Neuronal stem cell (in vitro differentiated cells): ENCODE measurements at places on chromosomes 13 and 19.

DNA sequence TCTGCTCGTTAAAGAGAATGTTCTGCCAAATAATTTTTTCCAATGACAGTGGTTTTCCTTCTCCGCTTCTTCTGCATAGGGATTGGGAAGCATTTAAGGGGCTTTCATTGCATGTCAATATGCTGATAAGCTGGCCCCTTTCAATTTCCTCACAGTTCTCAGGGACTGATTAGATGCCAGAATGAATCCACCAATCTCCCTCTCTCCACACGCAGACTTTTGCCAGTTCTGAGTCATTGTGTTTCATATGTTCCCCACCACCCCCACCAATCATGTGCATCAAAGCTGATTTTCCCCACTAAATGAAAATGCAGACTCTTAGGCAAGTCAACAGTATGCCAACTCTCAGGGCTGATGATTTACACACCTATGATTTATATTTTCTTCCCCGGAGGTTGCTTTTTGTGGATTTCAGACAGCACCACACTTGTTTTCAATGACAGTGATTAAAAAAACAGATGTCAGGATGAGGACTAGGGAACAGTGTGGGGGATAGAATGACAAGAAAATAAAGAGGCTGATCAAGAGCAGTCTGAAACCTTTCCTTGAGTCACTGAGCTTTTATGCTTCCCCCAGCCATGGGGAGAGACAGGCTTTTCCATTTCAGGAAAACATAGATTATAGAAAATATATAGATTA lies 47.9 kb upstream of the C13orf42 start:
- DNase-seq, result no peak

- no peak for DNase-seq
Observed at GRCh38 chr13:50463719-50464118, 379.8 kb downstream of the DLEU7 start.

GRCh38 chr13:49064476-49064875 lies 88.8 kb downstream of the FNDC3A start:
- no peak for DNase-seq

DNA sequence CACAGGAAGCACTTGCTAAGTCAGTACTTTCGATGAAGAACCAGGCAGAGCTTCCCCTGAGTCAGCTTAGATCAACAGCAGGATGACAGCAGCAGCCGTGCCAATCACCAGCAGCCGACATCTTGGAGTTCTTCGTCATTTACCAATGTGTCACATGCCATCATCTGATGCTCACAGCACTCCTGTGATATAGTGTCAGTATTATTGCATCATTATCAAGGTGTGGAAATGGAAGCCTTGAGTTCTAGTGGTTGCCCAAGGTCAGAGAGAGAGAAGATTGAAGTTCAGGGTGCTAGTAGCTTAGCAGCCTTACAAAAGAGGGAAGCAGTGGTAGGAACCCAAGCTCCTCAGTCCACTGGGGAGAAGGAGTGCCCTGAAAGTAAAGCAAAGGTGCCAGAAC lies 331.5 kb downstream of the ZNF536 start:
- DNase-seq, result no peak

GRCh38 chr13:85223883-85224656 lies 575.1 kb downstream of the SLITRK6 start:
- DNase-seq, result no peak

DNA sequence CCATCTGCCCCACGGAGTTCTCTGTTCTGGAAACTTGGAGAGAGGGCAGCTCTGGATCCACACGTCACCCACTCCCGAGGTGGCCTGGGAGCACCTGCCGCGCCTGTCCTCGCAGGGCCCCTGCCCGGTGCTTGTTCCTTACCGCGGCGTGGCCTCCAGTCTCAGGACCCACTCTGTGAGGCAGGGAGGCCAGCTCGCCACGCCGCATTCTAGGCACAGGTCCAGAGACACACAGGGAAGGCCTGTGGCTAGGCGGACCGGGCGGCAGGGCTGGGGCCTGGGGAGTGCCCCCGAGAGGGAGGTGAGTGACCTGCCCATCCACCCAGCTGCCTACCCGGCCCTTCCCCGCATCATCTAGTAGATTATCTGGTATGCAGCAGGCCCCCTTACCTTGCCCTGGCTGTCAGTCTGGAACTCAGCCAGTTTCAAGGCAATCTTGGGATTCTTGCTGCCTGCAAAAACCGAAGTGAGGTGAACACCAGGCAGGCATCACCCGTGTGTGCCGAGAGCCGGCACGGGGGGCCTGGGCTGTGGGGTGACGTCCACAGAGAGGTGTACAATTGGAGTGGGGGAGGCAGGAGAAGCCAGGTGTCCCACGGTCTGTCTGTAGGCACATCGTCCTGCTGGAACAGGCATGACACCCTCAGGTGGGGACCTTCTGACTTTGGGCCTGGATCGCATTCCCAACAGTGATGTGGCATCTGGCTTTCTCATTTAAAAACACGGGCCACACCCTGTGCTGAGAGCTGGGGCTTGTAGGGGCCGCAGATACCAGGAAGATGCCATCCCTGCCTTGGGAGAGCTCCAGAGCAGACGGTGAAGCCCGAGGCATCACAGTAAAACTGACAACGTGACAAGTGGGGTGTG lies 23.6 kb downstream of the DPP9 start:
- DNase-seq, result no peak
